Activated gamma-delta T cell (primary cell): ENCODE measurements at places on chromosomes 1 and 21.

DNA sequence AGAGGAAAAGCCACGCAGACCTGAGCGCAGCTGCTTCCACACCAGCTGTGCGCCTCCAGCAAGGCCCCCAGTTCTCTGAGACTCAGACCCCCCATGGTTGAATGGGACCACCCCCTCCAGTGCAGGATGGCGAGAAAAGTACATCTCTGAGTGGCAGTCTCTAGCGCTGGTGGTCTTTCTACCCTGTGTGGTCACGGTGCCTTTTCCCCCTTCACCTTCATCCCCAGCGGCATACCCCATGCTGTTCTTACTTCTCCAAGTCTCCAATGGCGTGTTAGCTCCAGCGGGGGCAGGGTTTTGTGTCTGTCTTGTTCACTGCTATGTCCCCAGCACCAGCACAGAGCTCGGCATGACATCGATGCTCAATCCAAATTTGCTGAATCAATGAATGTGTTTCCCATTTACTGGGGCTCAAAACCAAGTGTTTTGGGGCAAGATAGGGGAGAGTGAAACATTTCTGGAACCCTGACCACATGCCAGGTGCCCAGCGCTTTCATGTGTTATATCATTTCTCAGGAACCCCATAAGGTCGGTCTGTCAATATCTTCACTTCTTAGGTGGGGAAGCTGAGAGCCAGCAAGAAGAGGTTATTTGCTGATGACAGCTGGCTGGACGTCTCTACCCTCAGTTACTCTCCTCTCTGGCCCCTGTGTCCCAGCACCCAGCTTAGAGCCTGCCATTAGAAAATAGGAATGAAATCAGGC is 959 bp upstream of the SDC3 start:
- no peak for DNase-seq

- DNase-seq = no peak
These were observed 125.0 kb downstream of the KIAA0319L start for GRCh38 chr1:35432231-35432630.

- no peak for DNase-seq
These were observed 3.3 kb downstream of the NPPB start for GRCh38 chr1:11855430-11855829.

- DNase-seq = no peak
These were observed 353.7 kb downstream of the ADGRL2 start for GRCh38 chr1:82154219-82154970.

DNA sequence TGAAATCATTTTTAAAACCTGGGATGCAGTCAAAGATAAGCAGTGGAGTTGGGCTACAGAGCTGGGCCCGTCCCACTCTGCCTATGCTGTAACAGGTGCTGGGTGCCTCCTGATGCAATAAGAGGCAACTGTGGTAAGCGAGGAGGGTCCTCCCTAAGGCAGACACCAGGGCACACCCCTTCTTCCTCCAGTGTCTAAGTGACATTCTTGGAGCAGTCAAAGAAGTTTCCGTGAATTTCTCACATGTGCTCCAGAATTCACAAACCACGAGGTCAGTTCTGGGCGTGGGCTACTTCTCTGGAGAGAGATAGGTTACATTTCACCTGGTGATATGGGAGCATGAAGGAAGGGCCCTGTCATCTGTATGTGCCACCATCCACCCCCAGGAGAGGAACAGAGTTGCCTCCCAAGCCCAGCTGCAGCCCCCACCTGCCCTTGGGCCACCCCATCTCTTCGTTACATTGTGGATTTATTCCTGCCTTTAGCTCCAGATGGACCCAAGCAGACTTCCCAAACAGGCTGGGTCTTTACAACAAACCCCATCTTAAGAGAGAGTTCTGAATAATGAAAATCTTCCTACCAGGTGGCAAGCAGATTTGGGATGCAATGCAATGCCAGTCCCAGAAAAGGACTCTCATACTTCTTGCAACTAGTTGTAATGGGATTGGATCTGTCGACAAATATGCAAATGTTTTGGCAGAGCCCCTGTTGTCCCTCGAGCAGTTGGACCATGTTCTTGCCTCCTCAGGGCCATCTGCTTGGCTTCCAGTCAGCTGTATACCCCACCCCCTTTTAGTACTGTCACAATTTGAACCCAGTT is 82.5 kb upstream of the CNTN2 start:
- DNase-seq = no peak

DNA sequence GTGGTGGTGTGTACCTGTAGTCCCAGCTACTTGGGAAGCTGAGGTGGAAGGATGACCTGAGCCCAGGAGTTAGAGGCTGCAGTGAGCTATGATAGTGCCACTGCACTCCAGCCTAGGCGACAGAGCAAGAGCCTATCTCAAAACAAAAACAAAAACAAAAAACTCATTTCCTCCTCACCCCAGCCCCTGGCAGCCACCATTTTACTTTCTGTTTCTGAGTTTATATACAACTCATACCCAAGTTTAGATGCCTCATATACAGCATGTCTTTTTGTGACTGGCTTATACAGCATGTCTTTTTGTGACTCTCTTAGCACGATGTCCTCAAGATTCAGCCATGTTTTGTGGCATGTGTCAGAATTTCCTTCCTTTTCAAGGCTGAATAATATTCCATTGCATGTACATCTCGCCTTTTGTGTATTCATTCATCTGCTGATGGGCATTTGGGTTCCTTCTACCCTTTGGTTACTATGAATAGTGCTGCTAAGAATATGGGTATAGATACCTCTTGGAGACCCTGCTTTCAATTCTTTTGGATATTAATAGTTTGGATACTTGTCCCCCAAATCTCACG is 14.7 kb downstream of the COA7 start:
- DNase-seq = no peak

DNA sequence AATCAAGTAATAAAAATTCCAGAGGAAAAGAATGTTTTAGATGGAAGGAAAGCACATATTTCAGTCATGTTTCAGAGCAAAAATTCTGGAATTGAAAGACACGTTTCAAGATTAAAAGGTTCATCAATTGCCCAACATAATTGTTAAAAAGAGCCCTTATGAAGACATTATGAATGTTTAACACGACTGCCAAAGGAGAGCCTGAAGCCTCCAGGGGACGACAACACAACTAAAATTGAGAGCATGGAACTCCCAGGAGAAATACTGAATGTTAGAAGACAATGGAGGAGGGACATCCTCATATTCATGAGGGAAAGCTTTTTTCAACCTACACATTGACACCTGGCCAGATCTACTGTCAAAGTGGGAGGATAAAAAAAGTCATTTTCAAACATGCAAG is 16.0 kb downstream of the OR2T11 start:
- no peak for DNase-seq

DNA sequence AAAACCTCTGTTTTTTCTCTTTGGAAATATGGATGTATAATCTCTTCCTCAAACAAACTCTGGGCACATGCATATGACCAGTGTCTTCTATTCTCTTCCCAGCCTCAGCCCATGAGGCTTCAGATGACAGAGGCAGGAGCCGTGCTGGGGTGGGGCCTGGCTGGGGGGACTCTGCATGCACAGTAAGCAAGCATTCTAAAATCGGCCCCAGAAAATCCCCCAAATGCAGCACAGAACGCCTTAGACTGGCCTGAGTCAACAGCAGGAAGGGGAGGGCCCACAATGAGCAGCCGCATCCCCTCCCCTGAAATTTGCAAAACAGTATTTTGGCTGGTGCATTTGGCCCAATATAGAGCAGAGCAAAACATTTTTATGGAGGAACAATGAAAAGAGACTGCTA is 47.8 kb downstream of the ITPKB start:
- peak; percentile 21 for DNase-seq

DNA sequence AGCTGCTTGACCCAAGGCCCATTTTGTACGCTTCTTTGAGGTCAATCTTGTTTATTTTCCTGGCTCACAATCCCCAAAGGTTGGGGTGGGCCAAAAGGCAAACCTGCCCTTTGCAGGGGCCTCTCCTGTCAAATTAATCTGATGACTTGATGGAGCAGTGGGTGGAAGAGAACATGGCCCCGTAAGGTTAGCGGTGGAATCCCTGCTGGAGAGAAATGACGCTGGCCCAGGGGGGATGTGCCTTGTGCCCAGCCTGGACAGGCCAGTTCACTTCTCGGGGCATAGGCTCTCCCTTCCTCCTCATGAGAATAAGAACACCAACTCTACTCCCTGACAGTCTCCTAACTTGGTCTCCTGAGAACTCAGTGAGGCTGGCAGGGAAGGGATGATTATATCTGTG is 40.5 kb downstream of the C1orf198 start:
- no peak for DNase-seq

DNA sequence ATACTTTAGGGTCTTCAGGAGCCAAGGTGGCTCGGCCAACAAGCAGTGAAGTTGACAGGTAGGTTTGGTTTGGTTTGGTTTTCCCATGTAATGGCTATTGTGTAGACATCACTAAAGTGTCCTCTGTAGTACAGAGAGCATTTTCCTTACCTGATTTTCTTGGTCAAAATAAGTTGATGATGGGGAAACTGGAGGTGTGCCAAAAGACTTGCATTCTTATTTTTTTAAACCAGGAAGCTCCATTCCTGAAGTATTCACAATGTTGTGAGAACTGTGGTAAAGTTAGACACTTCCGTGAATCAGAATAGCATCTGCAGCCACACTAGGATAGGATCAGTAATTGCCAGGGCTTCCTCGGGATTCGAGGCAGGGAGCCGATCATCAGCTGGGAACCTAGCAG is 2.9 kb downstream of the ZBTB37 start:
- no peak for DNase-seq
